Left forelimb (tissue), 1 donor: ENCODE measurements at places on chromosomes 1 and 21.

GRCh38 chr21:25491267-25491666 lies 116.0 kb downstream of the MRPL39 start:
- DNase-seq, result no peak

DNA sequence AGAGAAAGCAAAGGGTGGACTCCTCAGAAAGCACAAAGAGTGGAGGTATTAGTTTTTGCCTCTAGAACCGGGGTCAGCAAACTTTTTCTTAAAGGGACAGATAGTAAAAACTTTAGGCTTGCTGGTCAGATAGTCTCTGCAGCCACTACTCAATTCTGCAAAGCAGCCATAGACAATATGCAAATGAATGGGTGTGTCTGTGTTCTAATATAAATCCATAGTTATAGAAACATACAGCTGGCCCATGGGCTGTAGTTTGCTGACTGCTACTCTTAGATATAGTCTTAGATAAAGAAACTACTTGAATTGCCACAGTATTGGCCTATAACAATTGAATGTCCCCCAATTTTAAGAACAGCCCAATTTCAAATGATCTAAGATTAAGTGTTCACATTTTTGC lies 101.6 kb upstream of the CACHD1 start:
- no peak for DNase-seq

DNA sequence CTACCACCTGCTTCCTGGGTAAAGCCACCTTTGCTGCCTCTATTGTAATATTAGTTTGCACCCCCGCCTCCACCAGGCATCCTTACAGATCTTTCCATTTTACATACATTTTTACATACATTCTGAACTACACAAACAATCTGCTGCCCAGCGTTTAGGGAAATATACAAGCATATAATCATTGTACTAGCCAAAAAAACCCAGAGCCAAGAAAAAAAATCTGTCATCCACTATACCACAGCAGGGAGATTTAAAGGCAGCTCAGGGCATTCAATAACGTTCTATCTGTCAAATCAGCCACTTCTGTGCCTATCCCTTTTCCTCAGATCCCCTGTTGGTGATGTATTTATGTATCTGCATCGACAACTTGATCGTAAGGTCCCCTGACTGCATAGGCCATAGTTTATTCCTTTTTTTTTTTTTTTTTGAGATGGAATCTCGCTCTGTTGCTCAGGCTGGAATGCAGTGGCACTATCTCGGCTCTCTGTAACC lies 43.0 kb downstream of the GNG12 start:
- DNase-seq, result no peak

- DNase-seq, result no peak
These were observed 85.9 kb downstream of the PSMG1 start for GRCh38 chr21:39097335-39097861.

DNA sequence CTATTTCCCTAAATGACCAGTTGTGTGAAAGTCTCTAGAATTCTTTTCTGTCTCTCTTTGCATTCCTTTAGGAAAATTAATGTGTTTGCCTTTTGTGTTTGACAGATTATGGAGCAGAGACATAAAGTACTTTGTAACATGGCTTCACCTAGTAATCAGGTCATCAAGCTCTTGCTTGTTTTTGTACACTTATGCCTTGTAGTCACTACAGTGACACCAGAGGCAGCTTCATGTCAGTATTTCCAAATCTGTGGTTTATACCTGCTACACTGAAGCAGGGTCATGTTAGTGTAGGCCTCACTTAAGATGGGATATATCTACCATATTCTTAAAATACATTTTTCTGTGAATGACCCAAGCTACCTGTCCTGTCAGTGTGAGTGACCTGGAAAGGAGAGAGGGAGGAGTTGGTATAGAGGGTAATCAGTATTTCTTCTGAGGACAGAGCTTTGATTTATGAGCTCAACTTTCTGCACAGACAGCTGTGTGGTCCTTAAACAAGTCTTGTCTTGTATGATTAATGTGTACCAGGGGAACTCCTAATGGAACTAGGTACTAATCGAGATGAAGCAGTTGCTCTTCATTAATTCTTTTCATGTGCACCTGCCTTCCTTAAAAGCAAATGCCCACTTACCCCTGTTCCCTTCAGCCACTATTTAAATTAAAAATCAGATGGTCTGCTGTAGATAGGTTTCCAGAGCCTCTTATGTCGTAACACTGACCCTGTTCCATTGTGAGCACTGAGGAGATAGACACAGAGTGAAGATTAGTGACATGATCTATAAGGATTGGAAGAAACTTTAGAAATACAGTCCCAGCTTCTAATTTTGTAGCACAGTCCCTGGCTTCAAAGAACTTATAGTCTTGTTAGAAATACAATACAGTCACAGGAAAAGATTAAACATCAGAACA lies 45.7 kb downstream of the MACO1 start:
- DNase-seq, result no peak
